ENCODE measurements at places on chromosomes 3 and 15.

DNA sequence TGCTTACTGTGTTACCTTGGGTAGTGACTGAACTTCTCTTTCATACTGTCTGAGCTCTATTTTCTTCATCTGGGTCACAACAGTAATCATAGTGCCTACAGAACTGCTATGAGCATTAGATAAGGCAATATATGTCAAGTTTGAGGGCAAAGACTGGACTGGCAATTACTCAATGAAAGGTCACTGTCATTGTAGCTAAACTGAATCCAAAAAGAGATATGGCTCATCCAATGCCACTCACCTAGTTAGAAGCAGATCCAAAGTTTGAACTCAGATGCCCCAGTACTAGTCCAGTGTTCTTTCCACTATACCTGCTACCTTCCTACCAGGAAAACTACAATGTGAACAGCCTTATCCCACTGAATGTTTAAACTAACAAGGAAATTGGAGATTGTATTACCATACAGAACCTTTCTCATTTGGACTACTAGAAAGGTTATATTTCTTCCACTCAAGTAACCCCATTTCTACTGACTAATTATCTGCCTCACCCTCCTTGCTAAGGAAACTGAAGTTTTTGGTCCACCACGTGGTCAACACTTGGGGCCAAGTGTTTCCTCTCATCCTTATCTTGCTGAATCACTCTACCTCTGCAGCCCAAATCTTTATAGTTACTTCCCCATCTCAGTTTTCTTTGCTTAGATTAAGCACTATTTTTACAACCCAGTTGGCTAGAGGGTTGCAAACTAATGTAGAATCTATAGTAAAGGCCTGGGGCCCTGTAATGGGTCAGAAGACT, 202.3 kb upstream of the LPP start:
- DNase-seq: no peak

- no peak for DNase-seq
Measured at GRCh38 chr15:31296646-31297574, 29.7 kb upstream of the KLF13 start.

DNA sequence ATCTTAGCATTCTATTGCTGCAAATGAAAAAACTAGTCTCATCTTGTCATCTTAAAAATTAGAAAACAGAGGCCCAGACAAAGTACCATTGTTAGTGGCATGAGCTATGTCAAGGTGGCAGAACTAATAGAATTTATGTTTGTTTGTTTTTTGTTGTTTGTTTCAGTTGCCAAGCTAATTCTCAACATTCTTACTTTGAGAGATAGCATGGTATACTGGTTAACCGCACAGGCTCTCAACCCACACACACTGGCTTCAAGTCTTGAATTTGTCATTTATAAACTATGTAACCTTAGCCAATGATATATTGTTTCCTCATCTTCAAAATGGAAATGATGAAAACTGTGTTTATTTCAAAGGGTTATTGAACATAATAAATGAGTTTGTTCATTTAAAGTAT, 367.6 kb upstream of the PLSCR5 start:
- no peak for DNase-seq

DNA sequence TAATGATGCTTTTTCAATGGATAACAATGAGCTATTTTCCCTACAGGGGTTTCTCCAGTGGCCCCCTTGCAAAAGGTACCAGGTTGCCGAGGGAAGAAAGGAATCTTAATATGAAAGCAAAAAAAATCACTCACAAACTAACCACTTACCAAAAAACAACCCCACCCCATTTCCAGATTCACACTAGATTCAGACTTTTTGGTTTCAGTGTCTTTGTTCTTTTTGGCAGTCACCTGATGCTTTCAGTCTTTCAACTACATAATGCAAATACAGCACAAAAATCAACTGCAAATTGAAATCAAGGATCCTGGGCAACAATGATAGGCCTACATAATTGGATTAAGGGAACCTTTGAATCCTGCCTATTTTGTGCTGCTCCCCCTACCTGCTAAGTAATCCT, 71.1 kb upstream of the RAP2B start:
- no peak for DNase-seq

DNA sequence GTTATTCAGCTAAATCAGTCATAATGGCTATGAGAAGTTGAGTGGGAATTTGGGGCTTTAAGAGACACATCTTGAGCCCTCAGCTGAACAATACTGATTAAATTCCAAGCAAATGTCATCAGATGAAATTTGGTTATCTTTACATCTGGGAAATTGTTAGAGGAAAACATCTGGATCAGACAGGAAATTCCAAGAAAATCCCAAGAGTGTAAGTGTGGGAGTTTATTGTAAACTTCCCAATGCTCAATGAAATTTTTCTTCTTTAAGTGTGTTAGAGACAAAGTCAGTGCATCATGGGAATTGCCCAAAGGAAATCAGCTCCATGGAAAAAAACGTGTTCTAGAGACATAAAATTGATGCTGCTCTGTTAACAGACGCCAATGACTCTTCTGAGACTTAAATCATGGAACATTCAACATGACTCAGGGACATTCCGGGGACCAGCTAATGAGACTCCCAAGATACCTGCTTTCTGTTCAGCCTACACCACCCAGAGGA, 19.8 kb upstream of the DCLK3 start:
- no peak for DNase-seq

DNA sequence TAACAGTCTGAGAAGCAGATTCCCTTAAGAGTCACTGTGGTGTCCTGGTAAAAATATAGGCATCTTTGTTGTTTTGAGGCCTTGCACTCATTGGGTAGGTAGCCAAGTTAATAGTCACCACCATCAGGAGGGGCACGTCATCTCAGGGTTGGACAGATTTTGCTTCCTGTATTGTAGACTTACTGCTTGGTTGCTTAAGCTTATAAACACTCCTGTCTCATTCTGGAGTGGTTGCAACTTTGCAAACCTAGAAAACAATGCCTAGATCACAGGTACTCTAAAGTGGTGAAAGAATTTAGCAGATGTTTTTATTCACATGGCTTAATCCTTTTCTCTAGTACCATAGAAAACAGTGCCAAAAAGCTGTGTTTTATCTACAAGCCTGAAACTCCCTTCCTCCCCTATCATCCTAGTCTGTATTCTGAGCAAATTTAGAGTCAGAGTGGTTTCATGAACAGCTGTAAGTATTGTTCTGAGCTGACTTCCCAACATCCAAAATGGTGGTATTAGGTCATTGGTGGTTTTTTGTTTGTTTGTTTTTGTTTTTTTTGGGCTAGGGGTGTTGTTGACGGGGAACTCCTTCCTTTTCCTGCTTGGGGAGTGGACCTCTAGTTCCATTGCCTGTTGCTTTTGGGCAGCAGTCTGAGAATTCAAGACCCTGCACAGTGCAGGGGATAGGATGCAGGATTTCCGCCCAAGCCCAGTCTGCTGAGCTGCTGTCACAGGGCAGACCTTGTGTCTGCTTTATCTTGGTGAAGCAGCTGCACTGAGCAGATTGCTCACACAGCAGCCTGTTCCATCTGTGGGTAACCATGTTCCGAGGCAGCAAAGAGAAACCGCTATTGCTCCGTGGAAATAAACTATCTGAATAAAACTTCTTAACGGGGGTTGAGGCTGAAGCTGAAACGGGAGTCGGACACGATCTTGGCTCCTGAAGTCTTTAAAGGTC, 202.0 kb downstream of the AKAP13 start:
- peak; percentile 66 for DNase-seq
